ENCODE measurements at places on chromosomes 3 and 15. TPM values are rescaled to one million over a fixed set of nuclear protein-coding genes. Genes with fewer than 3 reads are reported as not detected.

TRAT1 gene
- not detected for total RNA-seq

FAM174B gene
- total RNA-seq: 3.2 TPM

IL5RA gene
- total RNA-seq: not detected

TMED3 gene
- 134 TPM for total RNA-seq

PIF1 gene
- total RNA-seq: 9.5 TPM

SEMA3G gene
- total RNA-seq: 0.21 TPM

CEMIP gene
- total RNA-seq: 4.8 TPM

SORD gene
- total RNA-seq: 59.4 TPM

TNIK gene
- total RNA-seq: 0.78 TPM

ITIH3 gene
- total RNA-seq: not detected

Measured in airway epithelial cell (primary cell).